ENCODE measurements at places on chromosomes 11 and 22.

GRCh38 chr11:65744026-65744698 lies 23.6 kb upstream of the RNASEH2C start:
- DNase-seq: no peak

- no peak for DNase-seq
Observed at GRCh38 chr22:28172892-28173670, 254.0 kb upstream of the PITPNB start.

- DNase-seq: no peak
Observed at GRCh38 chr22:34324763-34325162, 404.5 kb upstream of the LARGE1 start.

GRCh38 chr11:119323532-119324033 lies 6.7 kb upstream of the MCAM start:
- no peak for DNase-seq

- DNase-seq: no peak
Observed at GRCh38 chr11:112364962-112365481, 104.4 kb upstream of the PLET1 start.

GRCh38 chr22:28931844-28932567 lies 48.6 kb downstream of the ZNRF3 start:
- no peak for DNase-seq

GRCh38 chr11:22192642-22193347 lies at the start of gene ANO5:
Gene ANO5 (plus strand): TSS chr11:22193085. CDS start chr11:22193493, 408 bp downstream.
- no peak for DNase-seq

All from esophagus muscularis mucosa (tissue), 4 donors.